ENCODE measurements at places on chromosomes 5 and 9. TPM values are rescaled to one million over a fixed set of nuclear protein-coding genes. Genes with fewer than 3 reads are reported as not detected.

DNA sequence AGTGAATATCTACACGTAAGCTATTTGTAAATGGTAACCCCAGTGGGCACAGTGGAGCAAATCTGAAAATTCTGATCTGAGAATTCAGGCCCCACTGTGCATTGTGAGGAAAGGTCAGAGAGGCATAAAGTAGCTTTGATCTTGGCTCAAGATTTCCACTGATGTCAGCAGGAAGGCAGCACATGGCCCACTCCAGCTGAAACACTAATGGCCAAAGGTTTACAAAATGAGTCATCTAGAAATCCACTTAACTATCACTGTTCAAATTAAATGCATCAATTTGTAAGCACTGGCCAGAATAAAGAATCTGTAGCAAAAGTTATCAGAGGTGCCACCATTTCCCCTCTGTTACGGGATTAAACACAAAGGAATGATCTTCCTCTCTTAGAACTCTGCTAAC lies 191.6 kb downstream of the C9orf152 start:
- DNase-seq: no peak

DNA sequence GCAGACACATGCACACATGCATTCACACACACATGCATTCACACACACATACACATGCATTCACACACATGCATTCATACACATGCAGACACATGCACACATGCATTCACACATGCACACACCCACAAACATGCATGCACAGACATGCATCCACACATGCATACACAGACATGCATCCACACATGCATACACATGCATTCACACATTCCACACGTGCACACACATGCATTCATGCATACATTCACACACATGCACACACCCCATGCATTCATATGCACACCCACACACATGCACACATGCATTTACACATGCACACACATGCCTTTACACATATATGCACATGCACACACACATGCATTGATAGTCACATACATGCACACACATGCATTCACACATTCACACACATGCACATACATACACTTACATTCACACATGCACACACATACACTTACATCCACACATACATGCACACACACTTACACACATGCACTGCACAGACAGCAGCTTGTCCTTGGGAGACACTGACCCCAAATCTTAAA lies 106.4 kb downstream of the COL5A1 start:
- no peak for DNase-seq

GRCh38 chr5:38994324-38994927 lies 79.8 kb downstream of the RICTOR start:
- DNase-seq: no peak

GRCh38 chr5:56516441-56516840 lies 283.3 kb upstream of the ANKRD55 start:
- no peak for DNase-seq

DNA sequence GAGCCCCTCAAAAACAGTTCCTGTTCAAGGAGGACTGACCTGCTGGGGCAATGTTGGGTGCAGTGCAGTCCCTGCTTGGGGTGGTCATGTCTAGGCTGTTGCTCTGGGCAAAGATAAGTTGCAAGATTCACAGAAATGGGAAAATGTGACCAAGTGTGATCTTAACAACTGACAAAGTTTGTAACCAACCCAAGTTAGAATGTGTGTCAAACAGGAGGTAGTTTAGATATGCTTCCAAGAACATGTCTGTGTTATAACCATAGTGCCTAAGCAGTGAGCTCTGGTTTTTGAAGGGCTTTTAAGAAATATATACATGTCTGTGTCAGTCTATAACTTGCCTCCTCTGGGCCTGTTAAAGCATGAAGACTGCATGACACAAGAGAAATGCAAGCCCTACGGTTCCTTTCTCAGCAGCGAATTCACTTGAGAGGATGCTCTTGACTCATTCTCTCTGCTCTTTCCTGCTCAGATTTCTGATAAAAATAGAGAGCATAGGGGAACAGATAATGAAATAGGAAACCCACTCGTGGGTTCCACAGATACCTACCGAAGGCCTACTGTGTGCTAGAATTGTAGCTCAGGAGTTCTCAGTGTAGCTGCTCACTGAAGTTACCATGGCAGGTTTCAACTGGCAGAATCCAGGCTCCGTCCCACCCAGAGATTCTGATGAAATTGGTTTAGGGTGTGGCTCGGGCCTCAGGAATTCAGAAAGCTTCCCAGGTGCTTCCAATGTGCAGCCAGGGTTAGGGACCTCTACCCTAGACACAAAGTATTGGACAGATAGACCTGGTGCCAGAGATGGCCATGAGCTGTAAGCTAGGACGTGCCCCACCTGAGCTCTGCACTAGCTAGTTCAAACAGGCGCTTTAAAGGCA lies 52.4 kb downstream of the ARHGEF37 start:
- no peak for DNase-seq

- no peak for DNase-seq
Observed at GRCh38 chr5:57436586-57436985, 46.0 kb downstream of the ACTBL2 start.

DNA sequence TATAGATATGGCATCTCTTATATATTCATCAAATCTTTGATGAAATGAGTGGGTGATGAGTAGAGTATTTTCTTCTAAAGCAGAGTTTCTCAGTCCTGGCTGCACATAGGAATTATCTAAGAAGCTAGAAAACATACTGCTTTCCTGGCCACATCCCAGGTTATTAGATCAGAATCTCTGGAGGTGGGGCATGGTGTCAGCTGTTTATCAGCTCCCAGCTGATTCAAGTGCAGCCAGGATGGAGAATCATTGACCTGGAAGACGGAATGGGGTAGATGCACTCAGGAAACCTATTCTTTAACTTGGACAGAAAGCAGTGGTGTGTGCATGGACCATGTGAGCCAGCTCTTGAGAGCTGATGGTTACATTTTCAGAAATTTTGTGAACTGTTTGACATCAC lies 108.1 kb upstream of the IL6ST start:
- no peak for DNase-seq

GRCh38 chr5:71481441-71481840 lies 26.0 kb downstream of the BDP1 start:
- no peak for DNase-seq

GRCh38 chr5:150999704-151000442 lies 20.5 kb upstream of the GPX3 start:
- DNase-seq: no peak

DNA sequence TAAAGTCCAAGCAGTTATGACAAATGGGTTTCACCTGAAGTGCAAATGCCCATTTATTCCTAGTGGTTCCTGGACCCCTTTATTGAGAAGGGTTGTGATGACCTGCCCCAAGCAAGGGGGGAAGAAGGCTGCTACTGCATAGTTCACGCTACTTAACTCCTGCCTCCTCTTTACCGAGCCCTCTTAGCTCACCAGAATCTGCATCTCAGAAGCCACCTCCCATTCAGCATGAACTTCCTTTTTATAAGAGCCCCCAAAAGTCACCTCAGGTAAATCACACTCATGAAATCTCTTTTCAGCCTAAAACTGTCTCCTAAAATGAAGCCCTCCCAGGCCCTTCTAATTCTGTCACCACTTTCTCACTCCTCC lies 26.6 kb upstream of the C9orf72 start:
- DNase-seq: no peak

GRCh38 chr5:116848954-116849581 lies 274.4 kb upstream of the SEMA6A start:
- DNase-seq: no peak

- no peak for DNase-seq
Observed at GRCh38 chr9:5518937-5519319, 8.6 kb downstream of the PDCD1LG2 start.

Gene ACOT12
- not detected for total RNA-seq

Gene SHC3
- 116 TPM for total RNA-seq

Gene DMRT2
- total RNA-seq: 4.5 TPM

All from dorsolateral prefrontal cortex (tissue), 122 donors.